Mesothelial cell of epicardium (in vitro differentiated cells): ENCODE measurements at places on chromosomes 5 and 9.

GRCh38 chr5:68251386-68251785 lies 35.8 kb downstream of the PIK3R1 start:
- DNase-seq = no peak

- no peak for DNase-seq
These were observed 144.9 kb downstream of the FGF1 start for GRCh38 chr5:142540922-142541422.

- DNase-seq = no peak
These were observed 11.7 kb downstream of the TRIM23 start for GRCh38 chr5:65612298-65612907.

- DNase-seq = no peak
These were observed 78.4 kb downstream of the MACIR start for GRCh38 chr5:103336941-103337340.

- DNase-seq = no peak
These were observed 485.8 kb downstream of the SEMA5A start for GRCh38 chr5:9059920-9060691.

GRCh38 chr5:134086225-134086942 lies 28.1 kb upstream of the TCF7 start:
- DNase-seq = no peak

GRCh38 chr5:71778678-71779276 lies 59.7 kb downstream of the CARTPT start:
- DNase-seq = no peak

GRCh38 chr9:107316795-107317661 lies 33.9 kb downstream of the RAD23B start:
- DNase-seq = no peak

DNA sequence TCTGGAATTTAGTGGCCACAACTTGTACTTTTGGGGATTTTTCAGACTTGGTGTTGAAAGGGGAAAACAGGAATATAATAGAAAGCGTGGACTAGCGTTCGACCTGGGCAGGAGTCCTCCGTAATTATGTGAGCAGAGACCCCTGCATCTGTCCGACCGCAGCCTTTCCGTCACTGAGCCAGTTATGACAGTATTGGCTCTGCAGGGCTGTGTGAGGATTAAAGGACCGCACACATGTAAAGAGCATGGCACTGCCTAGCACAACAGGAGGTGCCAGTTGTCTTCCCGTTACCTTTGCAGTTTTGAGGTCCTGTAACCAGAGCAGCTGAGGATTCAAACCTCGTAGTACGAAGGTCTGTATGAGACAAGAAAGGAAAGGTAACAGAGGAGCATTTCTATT lies 1.2 kb downstream of the B4GALT7 start:
- no peak for DNase-seq

- no peak for DNase-seq
These were observed 22.7 kb downstream of the KLF4 start for GRCh38 chr9:107466826-107467225.

DNA sequence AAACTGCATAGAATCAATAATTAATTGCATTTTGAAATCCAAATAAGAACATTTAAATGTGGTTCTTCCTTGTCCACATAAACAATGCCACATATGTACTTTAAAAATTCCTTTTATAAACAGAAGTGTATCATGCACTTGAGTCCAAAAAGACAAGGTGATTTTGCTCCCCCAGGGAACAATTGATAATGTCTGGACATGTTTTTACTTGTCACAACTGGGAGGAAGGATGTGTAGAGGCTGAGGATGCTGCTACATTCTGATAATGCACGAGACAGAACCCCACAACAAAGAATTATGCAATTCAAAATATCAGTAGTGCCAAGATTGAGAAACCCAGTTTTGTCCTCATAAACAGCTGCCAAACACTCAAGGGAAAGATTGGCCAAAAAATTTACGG lies 181.1 kb upstream of the ISL1 start:
- DNase-seq = no peak

- DNase-seq = no peak
These were observed 19.4 kb downstream of the YIPF5 start for GRCh38 chr5:144151026-144151425.

DNA sequence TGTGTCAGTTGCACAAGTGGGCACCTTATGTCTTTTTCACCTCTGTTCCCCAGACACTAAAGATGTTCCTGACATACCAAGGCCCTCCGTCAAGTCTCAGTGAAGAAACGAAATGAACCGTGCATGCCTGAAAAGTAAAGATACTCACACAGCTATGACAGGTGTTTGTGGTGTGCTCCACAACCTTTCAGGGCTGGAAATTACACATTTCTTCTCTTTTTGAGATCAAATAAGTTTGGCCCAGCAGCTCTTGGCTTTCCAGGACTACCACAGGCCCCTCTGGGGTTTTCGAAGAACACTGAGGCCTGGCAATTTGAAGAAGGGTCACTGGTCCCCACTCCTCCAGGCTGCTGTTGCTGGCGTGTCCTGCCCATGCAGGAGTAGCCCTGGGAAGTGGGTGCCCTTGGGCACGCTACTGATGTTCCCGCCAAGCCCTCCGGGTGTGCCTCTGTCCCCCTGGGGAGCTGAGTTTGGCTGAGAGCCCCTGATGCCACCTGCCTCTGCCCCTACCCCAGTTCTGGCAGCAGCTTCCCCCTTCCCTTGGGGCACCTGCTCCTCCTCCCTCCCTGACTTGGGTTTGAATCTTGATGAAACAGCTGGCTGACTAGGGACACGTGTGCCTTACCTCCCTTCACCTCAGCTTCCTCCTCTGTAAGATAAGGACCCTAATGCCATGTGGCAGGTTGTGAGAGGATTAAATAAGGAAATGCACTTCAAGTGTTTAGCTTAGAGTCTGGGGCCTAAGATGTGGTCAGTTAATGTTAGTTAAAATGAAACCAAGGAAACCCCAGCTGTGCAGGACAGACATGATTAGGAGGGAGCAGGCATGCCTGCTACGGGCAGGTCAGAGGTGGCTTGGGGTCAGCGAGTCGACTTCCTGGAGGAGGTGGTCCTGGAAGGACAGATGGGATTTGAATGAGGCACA lies 49.1 kb upstream of the GADD45G start:
- no peak for DNase-seq

DNA sequence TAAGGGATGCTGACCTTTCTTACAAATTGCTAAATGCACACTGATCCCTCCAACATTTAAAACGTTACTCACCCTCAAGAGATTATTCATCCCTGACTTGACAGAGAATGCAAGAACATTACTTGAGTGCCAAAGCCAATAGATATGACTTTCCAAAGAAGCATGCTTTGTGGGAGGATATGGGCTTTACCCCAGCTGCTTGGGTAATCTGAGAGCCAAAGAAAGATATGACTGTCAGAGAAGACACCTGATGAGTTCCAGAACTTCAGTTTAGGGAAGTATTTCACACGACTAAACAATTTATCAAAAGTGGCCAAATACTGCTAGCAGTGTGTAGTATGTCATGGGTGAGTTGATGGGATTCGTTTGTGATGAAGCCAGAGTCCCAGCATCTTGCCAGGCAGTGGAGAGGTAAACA lies 7.4 kb upstream of the SPDL1 start:
- no peak for DNase-seq

DNA sequence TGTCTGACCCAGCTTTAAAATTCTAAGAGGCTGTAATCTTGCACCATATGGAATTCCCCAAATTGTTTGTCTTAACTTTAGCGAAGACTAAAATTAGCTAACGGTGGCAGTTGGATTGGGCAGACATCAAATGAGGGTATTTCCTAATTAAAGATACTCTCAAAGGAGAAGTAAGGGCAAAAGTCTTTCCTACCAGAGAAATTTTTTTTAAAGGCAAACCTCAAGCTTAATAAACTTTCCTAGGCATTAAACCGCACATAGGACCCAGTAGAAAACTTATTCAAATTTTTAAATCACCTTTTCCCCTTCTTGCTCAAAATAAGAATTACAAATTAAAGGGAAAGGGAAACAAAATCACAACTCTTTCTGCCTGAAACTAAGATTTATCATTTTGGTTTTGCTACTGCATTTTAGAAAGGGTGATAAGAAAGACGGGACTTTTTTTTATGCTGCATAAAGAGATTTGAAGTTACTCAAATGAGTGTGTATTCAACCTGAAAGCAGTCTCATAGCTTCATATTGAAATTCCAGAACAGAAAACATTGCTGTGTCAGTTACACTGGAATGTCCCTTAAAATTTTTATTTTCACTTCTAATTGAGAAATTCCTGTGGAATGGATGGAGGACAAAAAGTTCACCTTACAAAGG lies 189.1 kb upstream of the PTGER4 start:
- DNase-seq = no peak

DNA sequence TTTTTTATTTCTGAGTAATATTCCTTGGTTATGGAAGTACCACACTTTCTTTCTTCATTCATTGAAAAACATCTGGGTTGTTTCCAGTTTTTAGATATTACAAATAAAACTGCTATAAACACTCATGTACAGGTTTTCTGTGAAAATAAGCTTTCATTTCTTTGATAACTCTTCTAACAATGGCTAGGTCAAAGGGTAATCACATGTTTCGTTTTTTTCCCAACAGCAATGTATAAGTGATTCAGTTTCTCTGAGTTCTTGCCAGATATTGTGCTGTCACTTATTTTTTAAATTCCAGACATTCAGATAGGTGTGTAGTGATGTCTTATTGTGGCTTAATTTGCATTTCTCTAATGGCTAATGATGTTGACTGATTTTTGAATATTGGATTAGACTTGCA lies 16.7 kb upstream of the TNPO1 start:
- DNase-seq = no peak

- DNase-seq = no peak
These were observed 2.9 kb downstream of the ANKDD1B start for GRCh38 chr5:75614176-75614575.

- no peak for DNase-seq
These were observed 26.5 kb downstream of the OXCT1 start for GRCh38 chr5:41843456-41844370.

DNA sequence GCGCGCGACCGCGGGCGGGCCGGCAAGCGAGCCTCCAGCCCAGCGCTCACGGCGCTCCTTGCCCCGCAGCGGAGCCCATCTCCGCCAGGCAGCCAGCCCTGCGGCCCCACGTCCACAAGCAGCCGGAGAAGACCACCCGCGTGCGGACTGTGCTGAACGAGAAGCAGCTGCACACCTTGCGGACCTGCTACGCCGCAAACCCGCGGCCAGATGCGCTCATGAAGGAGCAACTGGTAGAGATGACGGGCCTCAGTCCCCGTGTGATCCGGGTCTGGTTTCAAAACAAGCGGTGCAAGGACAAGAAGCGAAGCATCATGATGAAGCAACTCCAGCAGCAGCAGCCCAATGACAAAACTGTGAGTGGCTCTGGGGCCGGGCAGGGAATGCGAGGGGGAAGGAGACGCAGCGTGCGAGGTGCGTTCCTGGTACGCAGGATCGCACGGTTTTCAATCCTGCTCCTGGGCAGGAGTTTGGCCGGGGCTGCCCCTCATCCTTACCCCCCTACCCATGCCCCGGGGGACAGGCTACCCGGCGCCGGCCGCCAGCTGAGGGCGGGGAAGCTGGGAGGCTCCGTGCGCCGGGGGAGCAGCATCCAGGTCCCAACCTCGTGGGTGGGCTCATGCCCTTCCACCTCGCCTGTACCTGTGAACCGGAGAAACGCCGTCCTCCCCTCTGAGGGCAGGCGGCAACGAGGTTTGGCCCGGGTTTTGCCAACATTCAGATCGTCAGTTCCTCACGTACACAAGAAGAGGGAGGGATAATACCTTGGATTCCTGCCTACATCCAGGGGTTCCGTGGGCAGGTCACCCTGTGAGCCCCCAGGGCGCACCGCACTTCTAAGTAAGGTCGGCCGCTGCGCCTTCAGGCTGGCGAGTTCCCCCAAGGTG lies 6.6 kb downstream of the ISL1 start:
- no peak for DNase-seq

- DNase-seq = no peak
These were observed 3.1 kb upstream of the DBH start for GRCh38 chr9:133632806-133633680.

GRCh38 chr9:91301161-91301560 lies 60.6 kb downstream of the AUH start:
- no peak for DNase-seq

- no peak for DNase-seq
These were observed 34.3 kb downstream of the EPB41L4B start for GRCh38 chr9:109286571-109286977.

DNA sequence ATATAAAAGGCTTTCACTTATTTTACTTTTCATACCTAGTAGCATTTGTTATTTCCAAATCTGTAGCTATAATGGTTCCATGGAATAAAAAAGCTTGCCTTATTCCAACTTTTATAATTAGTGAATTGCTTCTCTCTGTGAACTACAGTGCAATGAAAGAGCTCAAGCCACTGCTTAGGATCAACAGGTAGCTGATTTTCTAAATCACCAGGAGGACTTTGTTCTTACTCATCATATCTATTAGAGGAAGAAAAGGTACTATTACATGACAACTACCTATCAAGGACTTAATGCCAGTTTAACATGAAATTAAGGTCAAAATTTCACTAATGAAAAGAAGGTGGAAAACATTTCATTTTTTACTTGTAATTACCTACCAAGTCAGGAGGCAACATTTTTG lies 414.6 kb downstream of the BNC2 start:
- no peak for DNase-seq
